ENCODE measurements at places on chromosomes 7 and 10.

DNA sequence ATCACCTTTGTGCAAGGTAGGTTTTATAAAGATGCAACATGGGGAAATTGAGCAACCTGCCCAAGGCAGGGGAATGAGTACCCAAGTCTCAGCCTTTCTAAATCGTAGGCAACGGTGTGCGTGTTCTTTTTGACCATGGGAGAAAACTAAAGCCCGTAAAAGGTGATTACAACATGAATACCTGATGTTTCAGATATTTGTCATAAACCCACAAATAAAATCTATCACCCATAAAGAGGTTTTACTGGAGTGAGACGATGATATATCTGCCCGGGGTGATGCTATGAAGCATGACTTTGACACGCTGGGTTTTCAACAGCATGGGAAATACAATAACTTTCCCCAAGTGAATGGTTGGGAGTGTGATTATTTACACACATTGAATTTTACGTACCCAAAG lies 406.3 kb upstream of the KLF6 start:
- DNase-seq, result no peak

- DNase-seq, result no peak
Measured at GRCh38 chr7:148924011-148924410, 39.9 kb upstream of the EZH2 start.

DNA sequence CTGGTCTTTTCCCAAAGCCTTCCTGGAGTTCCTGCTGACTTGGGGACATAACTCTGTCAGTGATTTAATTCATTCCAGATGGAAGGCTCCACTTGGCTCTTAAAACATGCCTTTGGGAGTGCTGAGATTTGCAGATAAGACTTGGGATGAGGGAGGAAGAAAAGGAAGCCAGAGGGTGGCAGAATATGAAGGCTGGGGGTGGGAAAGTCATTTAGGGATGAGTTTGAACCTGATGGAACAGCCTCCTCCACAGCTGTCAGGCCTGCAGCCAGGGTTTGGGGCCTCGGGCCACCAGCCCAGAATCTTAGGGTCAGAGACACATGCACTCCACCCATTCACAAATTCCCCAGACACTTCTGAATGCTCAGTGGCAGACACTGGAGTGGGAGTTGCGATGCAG lies 28.4 kb upstream of the EIF5AL1 start:
- no peak for DNase-seq

DNA sequence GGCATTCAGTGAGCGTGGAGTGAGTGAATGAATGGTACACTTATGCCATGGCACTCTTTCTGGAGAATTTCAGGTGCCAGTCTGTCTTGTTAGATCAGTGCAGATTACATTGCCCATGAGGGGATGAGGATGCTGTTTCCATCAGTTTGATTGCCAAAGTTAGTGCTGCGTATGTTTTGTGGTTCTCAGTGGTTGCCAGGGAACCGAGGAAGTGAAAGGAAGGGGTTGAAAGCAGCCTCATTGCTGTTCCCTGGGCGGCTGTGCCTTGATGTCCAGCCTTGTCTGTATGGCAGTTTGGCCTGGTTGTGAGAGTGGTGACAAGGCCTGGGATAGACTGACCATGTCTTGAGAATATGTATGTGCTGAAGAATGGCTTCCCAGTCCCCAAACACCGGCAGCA lies 30.2 kb downstream of the WBP1L start:
- no peak for DNase-seq

DNA sequence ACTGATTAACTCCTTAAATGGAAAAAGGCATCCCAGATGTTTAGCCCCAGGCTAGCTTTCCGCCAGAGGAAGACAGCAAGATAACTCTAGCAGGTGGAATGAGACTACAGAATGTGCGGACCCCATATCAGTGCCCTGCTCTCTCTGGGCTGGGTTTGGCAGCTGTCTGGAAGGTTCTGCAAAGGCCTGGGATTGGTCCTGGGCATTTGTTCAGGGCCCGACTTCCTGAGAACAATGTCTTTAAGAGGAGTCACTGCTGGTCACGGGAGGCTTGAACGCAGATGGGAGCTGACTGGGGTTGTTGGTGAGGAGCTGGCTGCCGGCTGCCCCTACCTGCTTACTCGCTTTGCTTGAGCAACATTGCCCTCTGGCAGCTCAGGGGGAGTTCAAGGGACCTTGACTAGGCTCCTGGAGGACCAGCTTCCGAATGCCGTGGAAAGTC lies 130.6 kb upstream of the BTBD16 start:
- DNase-seq, result no peak

- no peak for DNase-seq
Measured at GRCh38 chr10:26269754-26270153, 53.2 kb downstream of the GAD2 start.

DNA sequence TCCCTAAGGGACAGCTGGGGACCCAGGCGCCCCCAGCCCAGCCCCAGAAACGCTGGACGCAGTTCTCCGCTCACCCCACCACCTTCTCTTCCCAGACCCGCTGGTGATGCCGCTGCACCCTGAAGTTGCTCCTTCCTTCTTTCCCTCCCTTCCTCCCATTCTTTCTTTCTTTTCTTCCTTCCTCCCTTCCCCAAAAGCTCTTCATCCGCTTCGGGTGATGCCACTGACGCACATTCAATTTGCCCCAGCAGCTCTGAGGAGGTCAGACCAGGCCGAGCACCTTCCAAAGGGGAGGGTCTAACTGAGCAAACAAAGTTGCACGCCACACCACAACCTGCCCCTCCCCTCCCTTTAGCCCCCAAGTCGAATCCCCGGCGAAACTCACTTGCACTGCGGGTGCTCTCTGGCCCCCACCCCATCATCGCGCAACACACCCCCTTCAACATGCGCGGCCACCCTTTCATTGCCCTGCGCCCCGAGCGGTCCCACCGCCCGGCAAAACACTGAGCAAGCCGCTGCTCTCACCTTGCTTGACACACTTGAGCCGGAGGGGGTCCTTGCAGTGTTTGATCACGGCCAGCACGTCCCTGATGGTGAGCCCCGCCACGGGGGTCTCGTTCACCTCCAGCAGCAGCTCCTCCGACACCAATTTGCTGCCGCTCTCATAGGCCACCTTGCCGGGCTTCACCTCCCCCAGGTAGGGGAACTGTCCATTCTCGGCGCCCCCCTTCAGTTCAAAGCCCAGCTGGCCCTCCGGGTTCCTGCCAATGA lies 787 bp downstream of the MAGI2 start:
- DNase-seq, result no peak

GRCh38 chr7:81811956-81812865 lies 42.4 kb upstream of the HGF start:
- DNase-seq, result no peak

DNA sequence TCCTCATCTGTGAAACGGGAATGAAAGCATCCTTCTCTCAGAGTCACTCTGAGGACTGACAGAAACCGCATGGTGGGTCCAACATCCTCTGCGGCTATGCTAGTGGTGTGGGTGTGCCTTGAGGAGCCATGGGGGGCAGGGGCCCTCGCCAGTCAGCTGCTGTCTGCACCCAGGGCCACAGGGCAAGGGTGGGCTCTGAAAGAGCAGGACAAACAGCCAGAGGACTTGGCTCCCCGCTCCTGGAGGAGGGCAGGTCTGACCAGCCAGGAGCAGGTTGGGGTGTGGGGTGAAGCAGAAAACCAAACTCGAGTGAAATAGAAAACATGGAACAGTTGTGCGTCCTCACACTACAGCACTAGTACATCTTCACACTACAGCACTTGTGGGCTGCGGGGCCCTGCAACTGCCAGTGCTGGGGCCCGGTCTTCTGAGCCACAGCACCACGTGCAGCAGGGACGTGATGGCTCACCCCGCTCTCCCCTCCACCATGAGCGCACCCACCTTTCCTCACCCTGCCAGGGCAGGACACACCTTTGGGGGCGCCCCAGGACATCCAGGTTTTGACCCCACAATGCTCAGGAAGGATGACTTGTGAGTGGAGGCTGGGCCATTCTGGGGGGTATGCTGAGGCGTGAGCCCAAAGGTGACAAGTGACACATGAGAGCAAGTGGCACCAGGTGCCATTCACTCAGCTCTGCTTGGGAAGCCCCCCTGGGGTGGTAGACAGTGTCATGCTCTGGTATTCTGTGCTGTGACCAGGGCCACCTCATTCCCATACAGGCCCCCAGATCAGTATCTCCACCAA lies 96.1 kb upstream of the RET start:
- DNase-seq, result no peak

- no peak for DNase-seq
Measured at GRCh38 chr10:11689945-11690736, 52.0 kb upstream of the ECHDC3 start.

All from DND-41 (cell line).